ENCODE measurements at places on chromosomes 2 and 18. TPM values are rescaled to one million over a fixed set of nuclear protein-coding genes. Genes with fewer than 3 reads are reported as not detected.
A peak's percentile ranks its signal among the peaks of the same experiment; 100 is the strongest.

GRCh38 chr18:66328296-66328878, 275.5 kb downstream of the CDH19 start:
- no peak for DNase-seq

DNA sequence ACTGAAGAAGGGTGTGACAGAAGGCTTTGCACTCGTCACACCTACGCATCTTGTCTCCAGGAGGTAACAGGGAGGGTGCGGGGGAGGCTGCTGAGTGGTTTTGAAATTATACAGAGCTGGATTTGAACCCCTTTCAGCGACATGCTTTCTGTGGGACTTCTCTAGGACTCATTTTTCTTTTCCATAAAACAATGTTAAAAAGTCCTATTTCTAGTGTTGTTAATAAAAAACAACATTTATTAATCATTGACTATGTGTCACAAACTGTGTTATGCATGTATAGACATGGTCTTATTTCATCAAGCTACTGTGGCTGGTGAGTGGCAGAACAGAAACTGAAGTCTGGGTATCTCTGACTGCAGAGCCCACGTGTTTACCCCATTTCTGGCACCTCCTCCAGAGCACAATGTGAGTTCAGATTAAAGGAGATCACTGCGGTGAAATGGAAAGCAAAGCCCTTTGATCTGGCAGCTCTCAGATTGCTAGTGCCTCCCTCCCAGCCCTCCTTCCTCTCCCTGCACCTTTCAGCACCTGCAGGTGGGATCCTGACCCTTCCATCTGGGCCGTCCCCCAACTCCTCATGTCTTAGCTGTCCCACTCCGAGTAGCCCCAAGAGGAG, 315.5 kb upstream of the MYT1L start:
- peak; percentile 61 for DNase-seq

DNA sequence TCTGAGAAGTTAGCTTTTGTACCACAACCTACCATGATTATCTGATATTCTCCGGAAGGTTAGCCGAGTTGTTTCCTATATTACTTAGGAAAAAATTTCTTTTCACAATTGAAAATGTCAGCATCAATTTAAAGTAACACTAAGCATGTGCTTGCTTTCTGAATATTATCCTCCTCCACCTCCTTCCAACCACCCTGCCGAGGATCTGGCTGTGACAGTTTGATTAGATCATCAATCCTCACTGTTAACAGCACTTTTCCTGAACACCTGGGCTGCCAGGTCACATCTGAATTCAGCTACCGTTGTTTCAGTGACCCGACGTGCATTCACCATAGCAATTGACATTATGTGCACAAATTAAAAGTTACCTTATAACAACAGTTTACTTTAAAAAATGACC, 207.0 kb downstream of the ZNF407 start:
- DNase-seq: no peak

Gene KATNAL2
- total RNA-seq: 1.3 TPM

GRCh38 chr18:10368456-10369453, 85.7 kb upstream of the APCDD1 start:
- DNase-seq: no peak

- no peak for DNase-seq
These were observed 320.1 kb downstream of the ALK start for GRCh38 chr2:29601321-29601720.

Measured in activated naive CD8-positive, alpha-beta T cell treated with anti-CD3 and anti-CD28 coated beads for 36 hours (primary cell).